ENCODE measurements at places on chromosomes 16 and 17.

- no peak for DNase-seq
These were observed 171.9 kb upstream of the RPH3AL start for GRCh38 chr17:524406-524950.

GRCh38 chr16:17448640-17449638, 21.8 kb downstream of the XYLT1 start:
- no peak for DNase-seq

GRCh38 chr16:85447693-85448313, 165.3 kb upstream of the GSE1 start:
- DNase-seq = no peak

DNA sequence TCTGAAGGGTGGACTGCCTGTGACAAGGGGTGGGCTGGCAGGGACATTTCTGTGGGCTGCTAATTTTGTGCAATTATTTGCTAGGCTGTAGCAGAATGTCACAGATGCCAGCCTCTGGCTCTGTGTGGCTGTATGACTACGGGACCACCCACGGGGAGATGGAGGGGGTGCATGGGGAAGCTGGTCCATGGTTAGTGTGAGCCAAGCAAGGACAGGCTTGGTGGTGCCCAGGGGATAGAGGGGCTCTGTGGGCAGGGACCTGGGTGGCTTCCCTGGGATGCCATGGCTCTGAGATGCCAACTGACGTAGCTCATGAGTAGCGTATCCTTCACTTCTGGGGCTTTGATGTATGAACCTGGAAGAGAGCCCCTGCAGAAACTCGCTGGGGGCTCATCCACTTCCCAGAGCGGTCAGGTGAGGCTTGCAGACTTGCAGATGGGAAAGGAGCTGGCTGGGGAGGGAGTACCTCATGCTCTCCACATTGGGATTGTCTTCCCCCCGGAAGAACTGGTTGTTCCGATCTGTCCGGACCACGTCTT, 87.2 kb downstream of the TBC1D16 start:
- DNase-seq = no peak

DNA sequence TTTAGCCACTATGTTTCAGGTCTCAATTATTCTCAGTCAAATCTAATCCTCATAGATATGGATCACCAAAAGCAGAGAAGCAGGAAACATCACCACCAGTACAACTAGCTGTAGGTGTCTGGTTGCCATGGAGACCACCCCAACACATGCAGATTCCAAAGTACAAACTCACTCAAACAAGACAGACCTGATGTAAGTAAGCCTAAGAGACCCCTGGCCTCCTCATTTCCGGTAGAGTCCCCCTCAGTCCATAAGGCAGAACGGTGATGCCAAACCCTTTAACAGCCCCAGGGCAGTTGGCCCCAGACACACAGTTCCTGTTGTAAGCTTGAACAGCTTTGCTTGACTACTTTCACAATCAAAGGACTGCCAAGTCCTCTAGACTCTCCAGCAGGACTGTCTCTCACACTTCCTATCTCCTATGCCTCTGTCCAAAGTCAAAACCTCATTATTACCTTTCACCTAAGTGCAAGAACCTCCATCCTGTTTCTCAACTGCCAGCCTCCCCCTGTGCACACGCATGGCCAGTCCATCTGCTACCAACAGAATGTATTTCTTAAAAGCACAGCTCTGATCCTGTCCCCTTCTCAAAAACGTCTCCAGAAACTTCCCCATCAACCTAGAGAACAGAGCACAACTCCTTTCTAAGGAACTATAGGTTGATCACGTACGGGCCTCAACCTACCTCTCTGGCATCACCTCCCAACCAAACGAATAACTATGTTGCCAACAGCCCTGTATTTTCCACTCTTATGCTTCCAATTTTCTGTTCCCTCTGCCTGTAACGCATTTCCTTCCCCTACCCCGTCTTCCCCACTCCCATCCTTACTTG, 23.9 kb downstream of the SLC39A11 start:
- DNase-seq = no peak

- no peak for DNase-seq
These were observed 33.1 kb downstream of the NECAB2 start for GRCh38 chr16:84000989-84001642.

- peak; percentile 47 for DNase-seq
These were observed 14.0 kb upstream of the STAC2 start for GRCh38 chr17:39239640-39240314.

- no peak for DNase-seq
These were observed 94.9 kb upstream of the C17orf78 start for GRCh38 chr17:37280841-37281240.

DNA sequence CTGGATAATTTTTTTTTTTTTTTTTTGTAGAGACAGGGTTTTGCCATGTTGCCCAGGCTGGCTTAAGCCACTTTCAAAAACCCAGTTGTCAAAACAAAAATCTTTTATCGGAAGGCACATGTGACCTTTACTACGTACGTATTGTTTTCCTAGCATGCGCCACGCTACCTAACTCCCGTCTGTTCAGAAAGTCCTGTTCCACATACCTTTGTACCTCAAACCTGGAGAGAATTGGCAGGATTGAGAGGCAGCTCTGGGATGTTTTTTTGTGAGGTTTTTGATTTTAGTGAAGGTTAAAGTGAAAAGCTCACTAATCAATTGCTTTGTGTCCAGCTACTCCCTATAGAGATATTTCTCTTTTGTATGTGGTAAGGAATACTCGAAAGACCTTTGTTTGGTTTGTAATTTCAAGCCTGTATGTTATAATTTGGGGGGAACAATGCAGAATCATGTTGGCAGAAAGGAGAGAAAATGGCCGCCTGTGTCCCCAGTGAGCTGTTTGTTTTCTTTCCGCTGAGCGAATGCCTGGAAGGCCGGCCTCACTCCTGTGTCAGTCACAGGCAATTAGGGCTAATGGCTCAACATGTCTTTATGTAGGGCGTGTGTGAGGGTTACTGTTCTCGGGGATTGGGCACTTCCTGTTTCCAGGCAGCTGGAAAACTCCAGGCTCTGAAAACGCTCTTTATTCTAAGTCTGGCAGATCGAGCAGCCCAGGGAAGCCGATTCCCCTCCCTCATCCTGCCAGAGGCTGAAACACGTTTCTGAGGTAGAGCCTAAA, 60.8 kb upstream of the CLEC18A start:
- DNase-seq = no peak

DNA sequence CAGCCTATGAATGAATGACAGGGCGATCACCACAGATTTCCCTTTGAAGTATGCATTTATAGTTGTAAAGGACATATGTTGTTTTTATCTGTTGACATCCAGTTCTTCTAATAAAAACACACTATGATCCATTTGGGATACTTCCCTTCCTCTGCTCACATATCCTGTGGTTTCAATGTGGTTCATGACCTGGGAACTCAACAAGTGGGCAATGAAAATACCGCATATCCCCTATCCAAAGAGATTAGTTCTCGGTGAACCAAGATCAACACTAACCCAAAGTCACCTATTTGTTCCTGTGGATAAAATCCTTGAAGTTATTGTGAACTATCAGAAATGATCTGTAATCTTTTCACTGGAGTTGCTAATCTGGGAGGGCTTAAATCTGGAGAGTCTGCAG, 16.0 kb downstream of the ABCA8 start:
- no peak for DNase-seq

DNA sequence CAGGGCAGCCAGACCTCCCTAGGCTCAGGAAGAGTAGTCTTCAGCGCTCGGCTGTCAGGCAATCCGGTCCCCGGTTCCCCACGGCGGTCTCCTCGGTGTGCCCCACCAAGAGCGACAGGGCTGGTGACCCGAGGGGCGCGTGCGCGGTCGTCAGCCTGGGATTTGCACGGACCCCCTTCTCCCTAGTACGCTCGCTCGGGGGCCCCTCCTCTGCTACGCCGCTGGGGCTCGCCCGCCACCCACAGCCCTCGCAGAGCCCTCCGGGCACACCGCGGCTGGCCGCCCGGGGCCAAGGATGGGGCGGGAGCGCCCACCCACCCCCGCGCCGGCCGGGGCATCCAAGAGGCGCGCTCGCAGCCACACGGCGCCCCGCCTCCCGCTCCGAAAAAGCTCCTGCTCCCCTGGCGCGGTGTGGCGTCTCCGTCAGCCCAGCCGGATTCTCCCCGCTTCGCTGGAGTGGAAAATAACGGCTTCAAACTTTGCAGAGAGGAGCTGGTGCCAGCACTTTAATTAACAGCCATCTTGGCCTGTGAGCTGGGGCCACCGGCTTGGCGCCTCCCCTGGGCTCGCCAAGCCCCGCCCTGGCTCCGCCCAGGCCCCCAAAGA, 2.1 kb upstream of the C1QL1 start:
- no peak for DNase-seq

- no peak for DNase-seq
These were observed 14.4 kb downstream of the NLRC5 start for GRCh38 chr16:57003439-57004386.

DNA sequence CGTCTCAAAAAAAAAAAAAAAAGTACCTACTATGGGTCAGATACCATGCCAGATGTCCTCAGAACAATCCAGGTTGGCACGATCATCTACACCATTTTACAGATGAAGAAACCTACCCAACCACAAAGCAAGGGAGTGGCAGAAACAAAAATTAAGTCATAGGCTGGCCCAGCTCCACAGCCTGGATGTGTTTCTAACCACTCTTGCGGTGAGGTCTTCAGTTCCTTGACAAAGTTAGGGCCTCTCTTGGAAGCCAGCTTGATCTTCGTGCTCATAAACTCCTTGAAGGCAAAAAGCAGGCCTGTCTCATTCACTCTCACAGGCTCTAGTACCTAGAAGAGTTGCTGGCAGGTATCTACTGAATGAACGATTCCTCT, 6.2 kb downstream of the GGA2 start:
- DNase-seq = no peak

- DNase-seq = no peak
These were observed 344.4 kb upstream of the ASIC2 start for GRCh38 chr17:33637534-33637933.

GRCh38 chr17:72726936-72727335, 365.6 kb downstream of the SLC39A11 start:
- no peak for DNase-seq

- no peak for DNase-seq
These were observed 24.0 kb downstream of the PITPNC1 start for GRCh38 chr17:67401106-67401505.

DNA sequence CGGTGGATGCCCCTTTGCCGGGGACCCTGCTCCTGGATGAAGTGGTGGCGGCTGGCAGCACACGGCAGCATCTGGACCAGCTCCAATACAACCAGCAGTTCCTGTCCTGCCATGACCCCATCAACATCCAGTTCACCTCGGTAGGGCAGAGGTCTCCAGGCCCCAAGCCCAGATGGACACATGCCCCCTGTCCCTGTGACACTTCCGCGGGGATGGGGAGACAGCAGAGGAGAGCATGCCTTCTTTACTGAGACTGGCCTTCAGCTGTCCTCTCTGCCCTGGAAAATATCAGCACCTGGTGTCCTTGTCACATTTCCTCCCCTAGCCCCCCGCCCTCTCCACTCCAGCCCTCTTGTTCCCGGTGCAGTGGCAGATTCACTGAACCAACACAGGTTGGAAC, 6.2 kb downstream of the CHAD start:
- no peak for DNase-seq

DNA sequence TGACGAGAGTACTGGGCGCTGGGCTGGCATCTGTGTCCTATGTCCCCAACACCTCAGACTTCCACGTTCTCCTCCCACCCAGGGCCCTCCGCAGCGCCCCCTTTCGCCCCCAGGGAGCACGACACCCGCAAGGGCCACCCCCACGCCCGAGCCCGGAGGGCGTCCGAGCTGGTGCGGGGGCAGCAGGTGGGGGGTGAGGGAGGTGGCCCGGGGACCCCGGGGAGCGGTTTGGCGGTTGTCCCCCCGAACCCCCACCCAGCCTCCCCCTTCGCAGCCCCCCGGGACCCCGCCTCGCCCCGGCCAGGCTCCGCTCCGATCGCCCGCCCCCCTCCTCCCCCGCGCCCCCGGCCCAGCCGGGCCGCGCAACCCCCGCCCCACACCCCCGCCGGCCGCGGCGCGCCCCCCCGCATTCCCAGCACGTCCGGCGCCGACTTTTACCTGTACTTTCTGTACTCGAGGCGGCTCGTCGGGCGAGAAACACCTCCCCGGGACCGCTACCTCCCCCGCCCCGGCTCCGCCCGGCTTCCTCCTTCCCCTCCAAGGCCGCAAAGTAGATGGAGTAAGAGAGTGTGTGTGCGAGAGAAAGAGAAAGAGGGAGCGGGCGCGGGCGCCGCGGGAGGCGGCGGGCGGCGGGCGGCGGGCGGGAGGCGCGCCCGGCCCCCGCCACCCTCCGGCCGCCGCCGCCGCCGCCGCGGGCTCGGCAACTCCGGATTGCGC, 901 bp downstream of the CDYL2 start:
- no peak for DNase-seq

- no peak for DNase-seq
These were observed 67.9 kb upstream of the RPL38 start for GRCh38 chr17:74135391-74136167.

DNA sequence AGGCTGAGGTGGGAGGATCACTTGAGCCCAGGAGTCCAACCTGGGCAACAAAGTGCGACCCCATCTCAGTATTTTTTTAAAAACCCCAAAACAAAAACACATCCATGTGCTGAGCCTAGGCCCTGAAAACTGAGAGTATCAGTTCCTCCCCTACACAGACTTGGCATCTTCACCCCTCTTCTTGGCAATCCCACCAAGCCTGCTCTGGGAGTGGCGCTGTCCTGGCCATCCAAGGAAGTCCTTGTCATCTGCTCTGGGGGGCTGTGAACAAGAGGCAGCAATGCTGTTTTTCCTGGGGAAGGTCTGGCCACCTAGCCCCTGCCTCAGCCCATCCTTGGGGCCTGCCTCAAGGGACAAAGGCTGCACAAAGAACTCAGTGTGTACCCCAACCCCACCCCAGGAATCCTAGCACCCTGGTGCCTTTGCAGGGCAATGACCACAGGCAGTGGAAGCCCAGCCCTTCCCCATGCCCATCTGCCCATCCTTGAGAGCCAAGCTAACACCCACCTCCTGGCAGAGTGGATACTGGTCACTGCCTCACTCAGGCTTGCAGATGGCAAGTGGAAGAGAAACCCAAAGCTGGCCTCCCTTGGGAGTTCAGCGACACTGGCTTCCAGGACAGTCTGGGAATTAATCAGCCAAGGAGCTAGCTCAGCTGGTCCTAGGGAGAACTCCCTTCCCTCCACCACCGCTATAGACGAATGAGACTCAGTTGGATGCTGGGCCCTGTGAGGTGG, 14.8 kb upstream of the GFOD2 start:
- no peak for DNase-seq

DNA sequence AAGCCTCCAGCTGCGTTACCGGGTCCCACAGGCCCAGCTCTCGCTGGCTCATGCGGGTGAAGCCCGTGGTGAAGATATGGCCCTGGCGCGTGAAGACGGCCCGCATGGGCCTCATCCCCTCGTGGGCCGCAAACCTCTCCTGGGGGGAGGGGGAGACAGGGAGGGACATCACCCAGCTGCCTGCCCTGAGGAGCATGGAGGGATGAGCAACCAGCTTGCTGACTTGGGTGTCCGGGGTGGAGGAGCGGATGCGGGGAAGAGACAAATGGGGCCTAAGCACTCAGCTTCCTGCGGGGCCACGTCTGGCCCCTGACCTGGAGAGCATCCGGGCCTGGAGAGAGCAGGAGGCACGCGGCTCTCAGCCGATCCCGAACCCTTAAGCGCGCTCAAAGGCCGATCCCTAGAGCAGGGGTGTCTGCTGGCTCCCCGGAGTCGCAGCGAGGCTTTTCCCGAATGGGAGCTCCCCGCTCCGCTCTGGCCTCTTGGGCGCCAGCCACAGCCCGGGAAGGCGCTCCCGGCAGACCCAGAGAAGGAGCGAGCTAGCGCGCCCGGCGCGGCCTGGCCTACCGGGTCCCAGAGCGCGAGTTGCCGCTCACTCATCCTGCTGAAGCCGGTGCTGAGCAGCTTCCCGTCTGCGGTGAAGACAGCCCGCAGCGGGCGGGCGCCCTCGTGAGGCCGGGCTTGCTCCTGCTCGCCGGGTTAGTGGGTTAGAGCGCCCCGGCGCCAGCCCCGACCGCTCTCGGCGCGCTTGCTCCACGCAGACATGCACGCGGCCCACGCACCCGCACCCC, 5.0 kb downstream of the CORO6 start:
- DNase-seq = peak; percentile 76
